ENCODE measurements at places on chromosomes 11 and 22. TPM values are rescaled to one million over a fixed set of nuclear protein-coding genes. Genes with fewer than 3 reads are reported as not detected.

Gene TMEM86A
- 5.3 TPM for total RNA-seq

Gene XRCC6
- total RNA-seq = 186 TPM

Gene SCGB1D2
- total RNA-seq = not detected

Gene DCDC1
- total RNA-seq = 8.6 TPM

Gene OR51B4
- 1.5 TPM for total RNA-seq

Gene PRG3
- total RNA-seq = 1.1 TPM

Gene KRTAP5-11
- total RNA-seq = not detected

Gene ADAMTS15
- 98.2 TPM for total RNA-seq

Gene COMT
- total RNA-seq = 136 TPM

Gene KCNQ1OT1
- 11.5 TPM for total RNA-seq

Gene OR8G1
- total RNA-seq = not detected

Gene SPINDOC
- total RNA-seq = 9.4 TPM

Gene TMEM45B
- total RNA-seq = 17.3 TPM

Gene SEC14L3
- total RNA-seq = not detected

Gene HOATZ
- total RNA-seq = not detected

Gene ISX
- 0.06 TPM for total RNA-seq

Gene AIFM3
- 0.99 TPM for total RNA-seq

Gene CNTF
- total RNA-seq = 0.99 TPM

Gene RIC8A
- total RNA-seq = 89.1 TPM

Gene ANKK1
- 0.47 TPM for total RNA-seq

Gene MMP27
- total RNA-seq = not detected

Gene OSBPL5
- 41.8 TPM for total RNA-seq

Gene NRGN
- 4.1 TPM for total RNA-seq

Gene CELSR1
- total RNA-seq = 32.1 TPM

Gene OR4S1
- total RNA-seq = not detected

Gene F2
- 0.35 TPM for total RNA-seq

Gene CCDC81
- total RNA-seq = 2.6 TPM

Gene TRPM5
- 1.1 TPM for total RNA-seq

Gene OR51B5
- total RNA-seq = 2.3 TPM

Gene RASL10A
- 1.3 TPM for total RNA-seq

Gene OR52E8
- not detected for total RNA-seq

Gene AQP11
- 2.4 TPM for total RNA-seq

Gene CCDC157
- 6.4 TPM for total RNA-seq

Gene RIMBP3C
- 0.82 TPM for total RNA-seq

Gene OR52I1
- total RNA-seq = not detected

Gene MMP13
- total RNA-seq = not detected

Gene TMPRSS5
- total RNA-seq = 1.5 TPM

Gene P4HA3
- 0.58 TPM for total RNA-seq

Gene NXPE4
- total RNA-seq = not detected

Gene MED15
- total RNA-seq = 64.3 TPM

All from metanephros (tissue), 2 donors.